ENCODE measurements at places on chromosomes 16 and 17.

DNA sequence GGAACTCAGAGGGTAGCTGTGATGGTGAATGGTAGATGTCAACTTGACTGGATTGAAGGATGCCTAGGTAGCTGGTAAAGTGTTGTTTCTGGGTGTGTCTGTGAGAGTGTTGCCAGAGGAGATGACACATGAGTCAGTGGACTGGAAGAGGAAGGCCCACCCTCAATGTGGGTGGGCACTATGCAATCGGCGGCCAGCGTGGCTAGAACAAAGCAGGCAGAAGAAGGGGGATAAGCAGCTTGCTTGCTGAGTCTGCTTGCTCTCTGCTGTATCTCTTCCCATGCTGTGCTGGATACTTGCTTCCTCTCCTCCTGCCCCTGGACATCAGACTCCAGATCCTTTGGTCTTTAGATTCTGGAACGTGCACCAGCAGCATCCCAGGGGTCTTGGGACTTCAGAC lies 128.1 kb downstream of the AIPL1 start:
- DNase-seq = no peak

- no peak for DNase-seq
Measured at GRCh38 chr17:75676461-75676860, 9.3 kb downstream of the SAP30BP start.

DNA sequence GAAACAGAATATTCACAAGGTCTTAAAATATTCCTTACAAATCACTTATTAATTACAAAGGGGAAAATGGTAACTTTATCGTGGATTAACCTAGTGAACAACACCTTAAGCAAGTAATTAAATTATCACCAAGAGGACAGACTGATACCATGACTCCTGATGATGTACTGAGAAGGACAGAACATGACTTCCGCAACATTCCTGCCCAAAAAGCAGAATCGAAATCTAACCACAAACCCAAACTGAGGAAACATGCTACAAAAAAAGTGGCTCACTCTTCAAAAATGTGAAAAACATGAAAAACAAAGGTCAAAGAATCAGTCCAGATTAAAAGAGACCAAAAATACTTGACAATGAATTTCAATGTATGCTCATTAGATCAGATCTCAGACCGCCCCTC lies 151.5 kb downstream of the AATF start:
- DNase-seq = no peak

DNA sequence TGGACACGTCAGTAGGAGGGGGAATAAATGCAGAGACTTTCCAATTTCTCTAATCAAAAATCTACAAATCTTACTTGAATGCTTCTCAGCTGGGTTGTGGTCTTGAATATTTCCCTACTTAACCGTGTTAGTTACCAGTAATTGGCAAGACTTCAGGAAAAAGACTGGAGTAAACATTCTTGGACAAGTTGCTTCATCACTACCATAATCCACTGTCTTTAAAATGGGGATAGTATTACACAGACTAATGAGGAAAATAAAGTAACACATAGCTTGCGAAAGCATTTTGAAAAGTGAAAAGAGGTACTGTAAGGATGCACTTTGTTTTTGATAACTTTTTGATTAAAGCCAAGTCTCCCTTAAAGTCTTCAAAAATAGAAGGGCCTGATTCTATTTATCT lies 18.4 kb downstream of the MYH1 start:
- DNase-seq = no peak

GRCh38 chr17:4195306-4195705 lies 52.3 kb downstream of the CYB5D2 start:
- DNase-seq = no peak

DNA sequence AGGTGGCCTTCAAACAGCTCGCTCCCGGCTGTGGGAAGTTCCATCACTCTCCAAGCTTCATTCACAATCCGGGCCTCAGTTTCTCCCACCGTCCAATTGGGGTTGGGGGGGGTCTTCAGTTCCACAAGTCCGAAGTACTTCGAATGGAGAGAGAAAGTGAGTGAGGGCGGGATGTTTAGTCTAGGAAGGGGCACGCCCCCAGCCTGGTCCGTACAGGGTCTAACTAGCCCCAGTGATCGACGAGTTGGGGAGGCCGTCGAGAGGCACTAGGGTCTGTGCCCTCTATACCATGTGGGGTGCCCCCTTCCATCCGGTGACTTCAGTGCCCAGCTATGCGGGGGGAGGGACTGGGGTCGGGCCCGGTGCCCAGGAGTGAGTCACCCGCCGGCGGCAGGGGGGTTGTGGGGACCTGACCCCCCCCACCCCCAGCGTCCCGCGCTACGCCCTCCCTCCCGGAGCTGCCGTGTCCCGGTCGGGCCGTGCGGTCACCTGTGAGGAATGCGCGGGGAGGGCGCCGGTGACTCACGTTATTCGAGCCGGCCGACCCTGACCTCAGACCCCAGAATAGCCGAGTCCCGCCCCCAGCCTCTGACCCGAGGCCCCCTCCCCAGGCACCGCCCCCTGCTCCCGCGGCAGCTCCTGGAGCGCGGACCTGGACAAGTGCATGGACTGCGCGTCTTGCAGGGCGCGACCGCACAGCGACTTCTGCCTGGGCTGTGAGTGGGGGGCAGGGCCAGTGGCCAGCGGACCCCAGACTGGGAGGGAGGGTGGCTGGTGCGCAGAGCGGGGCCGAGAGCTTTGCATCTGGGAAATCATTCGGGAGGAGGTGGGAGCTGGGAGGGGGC lies 658 bp downstream of the TNFRSF12A start:
- no peak for DNase-seq

DNA sequence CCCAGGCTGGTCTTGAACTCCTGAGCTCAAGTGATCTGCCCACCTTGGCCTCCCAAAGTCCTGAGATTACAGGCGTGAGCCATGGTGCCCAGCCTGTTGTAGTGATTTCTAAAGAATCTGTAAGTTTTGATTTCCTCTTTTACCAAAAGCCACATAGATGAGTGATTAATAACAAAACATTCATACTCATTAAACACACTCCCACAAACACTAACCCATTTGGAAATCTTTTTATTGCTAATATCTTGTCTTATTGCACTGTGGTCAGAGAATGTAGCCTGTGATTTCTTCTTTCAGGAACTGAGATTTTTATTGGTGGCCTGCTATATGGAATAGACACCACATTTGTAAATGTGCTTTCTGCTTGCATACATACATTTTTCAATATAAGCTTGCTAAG lies 31.6 kb downstream of the MYH10 start:
- DNase-seq = no peak

- no peak for DNase-seq
Measured at GRCh38 chr17:41777574-41778188, 8.8 kb downstream of the JUP start.

DNA sequence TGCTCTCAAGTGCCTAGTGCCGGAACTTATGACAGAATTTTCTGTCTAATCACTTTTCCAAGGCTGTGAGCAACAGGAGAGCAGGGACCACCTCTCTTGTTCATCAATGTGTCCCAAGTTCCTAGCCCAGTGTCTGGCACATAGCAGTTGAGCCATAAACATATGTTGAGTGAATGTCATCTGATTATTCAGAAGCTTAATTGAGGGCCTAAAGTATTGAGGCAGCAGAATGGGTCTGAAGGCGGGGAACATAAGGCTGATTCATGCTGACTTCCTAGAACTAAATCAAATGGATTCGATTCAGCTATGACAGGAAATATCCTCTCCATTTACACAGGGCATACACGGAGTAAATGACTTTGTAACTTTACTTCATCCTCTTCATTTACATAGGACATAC lies 438.0 kb upstream of the ZFHX3 start:
- no peak for DNase-seq

Data from GM20000 (cell line).